T-helper 2 cell treated with Interferon-gamma antibody and Interleukin-4, amounts not matched to agents 5 μg/mL and 100 μg/mL, for 36 hours (primary cell): ENCODE measurements at places on chromosomes 2 and 18.
A peak's percentile ranks its signal among the peaks of the same experiment; 100 is the strongest.

- DNase-seq = no peak
These were observed 331.1 kb downstream of the RND3 start for GRCh38 chr2:150156415-150156814.

DNA sequence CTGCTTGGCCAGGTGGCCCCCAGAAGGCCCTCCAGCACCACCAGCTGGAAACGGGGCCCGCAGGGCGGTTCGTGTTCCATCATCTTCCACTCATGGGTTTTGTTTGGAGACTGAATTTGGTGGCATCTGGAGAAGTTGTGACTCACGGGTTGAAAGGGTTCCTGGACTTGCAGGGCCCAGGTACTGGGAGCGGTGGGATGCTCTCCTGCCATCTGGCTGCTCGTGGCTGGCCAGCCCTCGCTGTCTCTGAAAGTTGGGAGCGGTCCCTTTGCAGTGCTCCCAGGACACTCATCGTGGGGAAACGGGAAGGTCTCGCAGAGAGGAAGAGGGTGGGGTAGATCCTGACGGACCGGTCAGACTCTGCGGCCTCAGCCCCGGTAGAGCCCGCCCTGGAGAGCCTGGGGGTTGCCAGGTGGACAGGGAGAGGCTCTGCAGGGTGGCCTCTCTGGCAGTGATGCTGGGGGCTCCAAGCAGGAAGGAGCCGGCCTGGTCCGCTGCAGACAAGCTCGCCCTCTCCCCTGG lies 47.5 kb downstream of the TWIST2 start:
- no peak for DNase-seq

GRCh38 chr2:20671036-20671735 lies 4.2 kb downstream of the GDF7 start:
- no peak for DNase-seq

DNA sequence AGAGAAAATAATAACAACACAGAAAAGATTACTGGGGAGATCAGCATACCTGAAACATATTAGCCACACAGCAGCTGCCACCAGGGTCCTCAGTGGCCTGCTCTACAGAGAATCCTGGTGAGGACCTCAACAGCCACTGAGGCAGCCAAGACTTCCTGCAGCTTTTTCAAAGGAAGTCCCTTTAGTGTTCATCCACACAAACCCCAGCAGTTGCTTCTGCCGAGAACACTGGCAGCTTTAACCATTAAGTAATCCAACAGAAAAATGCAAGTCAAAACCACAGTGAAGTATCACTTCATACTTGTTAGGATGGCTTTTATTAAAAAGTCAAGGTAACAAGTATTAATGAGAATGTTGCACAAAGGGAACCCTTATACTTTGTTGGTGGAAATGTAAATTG lies 542.0 kb upstream of the GCFC2 start:
- DNase-seq = no peak

GRCh38 chr18:57772387-57772799 lies 30.7 kb downstream of the ATP8B1 start:
- no peak for DNase-seq

DNA sequence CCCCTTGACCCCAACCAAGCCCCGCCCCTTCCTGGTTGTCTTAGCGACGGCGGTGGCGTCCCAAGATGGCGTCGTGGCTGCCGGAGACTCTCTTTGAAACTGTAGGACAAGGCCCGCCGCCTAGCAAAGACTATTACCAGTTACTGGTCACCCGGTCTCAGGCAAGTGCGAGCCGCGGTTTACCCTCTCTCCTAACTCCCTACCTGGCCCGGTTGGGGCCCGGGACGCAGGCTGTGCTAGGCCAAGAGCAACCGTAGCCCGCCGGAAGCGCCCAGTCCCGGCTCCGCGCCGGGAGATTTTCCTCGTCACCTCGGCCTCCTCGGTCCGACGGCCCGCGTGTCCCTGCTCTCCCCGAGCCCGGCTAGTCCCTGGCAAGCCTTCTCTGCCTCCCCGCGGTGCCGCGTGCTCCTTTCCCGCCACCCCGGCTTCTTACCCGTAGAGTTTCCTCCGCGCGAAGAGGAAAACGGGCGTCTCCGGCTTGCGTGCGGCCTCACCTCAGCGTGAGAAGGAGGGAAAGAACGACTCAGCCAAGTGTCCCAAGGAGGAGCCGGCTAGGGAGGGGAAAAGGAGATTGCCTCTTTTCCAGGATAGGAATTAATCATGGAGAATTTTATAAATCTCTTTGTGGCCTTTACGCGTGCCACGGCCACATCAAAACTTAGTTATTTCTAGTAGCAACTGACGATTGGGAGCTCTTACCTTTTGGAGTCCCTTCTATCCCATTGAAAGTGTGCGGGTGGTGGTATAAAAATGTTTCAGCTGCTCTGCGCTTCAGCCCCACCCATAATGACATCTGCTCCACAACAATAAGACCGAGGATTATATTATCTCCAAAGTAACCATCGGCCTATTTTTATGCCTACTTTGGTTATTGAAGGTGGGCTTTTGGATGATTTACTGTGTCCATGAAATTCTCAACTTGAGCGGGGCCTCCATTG lies at the start of gene FBXO36:
FBXO36 (plus strand) TSS at position 55 of the 938 bp plus-strand sequence; CDS start at position 66, 11 bp downstream.
- DNase-seq = peak; percentile 88

DNA sequence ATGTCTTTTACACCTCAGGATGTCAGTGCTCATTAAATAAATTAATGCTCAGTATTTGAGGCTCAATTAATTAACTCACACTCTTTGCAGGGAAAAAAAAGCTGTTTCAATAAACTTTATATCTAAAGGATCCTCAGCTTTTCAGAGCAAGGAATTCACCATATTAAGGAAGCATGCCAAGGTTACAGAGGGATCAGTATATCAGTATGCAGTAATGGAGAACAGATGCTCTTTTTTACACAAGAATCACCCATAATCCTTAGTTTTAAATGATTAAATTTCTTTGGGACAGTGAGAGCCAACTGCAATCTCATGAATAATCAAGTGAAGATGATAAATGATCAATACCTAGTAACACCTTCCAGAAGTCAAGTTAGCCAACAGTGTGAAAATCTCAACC lies 14.9 kb upstream of the LCT start:
- no peak for DNase-seq

DNA sequence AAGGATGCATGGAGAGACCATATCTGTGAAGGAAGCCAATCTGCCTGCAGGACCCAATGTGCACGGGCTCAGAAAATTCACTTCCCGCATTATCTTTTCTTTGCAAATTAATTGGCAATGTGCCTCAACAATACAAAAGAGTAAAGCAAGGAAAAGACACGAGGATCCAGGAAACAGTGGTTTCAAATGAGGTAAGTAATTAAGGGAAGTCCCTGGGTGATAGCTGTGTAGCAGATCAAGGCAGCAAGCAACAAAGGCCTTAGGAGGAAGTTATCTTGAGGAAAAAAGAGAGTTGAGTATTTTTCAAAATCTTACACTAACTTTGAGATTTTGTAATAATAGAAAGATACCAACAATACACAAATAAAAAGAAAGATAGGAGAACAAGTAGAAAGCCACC lies 44.3 kb upstream of the TGIF1 start:
- DNase-seq = no peak
